ENCODE measurements at places on chromosomes 2 and 18.

DNA sequence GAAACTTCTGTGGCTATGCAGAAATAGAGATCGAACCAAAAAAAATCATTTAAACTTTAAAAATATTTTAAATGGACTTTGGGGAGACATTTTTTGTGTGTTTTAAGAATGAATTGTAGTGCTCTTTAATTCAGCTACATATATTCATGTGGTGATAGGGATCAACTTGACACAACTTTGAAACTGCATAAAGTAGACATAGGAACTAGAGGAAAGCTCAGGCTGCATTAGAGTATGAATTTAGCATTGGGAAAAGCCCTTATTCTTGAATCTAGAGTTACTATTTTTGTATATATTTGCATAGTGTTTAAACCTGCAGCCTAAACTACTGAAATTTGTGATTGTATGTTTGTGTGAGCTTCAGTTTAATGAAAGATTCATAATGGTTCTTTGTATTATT, 78.3 kb downstream of the SLC39A10 start:
- DNase-seq, result no peak

GRCh38 chr2:109318150-109318948, 189.3 kb downstream of the SH3RF3 start:
- no peak for DNase-seq

DNA sequence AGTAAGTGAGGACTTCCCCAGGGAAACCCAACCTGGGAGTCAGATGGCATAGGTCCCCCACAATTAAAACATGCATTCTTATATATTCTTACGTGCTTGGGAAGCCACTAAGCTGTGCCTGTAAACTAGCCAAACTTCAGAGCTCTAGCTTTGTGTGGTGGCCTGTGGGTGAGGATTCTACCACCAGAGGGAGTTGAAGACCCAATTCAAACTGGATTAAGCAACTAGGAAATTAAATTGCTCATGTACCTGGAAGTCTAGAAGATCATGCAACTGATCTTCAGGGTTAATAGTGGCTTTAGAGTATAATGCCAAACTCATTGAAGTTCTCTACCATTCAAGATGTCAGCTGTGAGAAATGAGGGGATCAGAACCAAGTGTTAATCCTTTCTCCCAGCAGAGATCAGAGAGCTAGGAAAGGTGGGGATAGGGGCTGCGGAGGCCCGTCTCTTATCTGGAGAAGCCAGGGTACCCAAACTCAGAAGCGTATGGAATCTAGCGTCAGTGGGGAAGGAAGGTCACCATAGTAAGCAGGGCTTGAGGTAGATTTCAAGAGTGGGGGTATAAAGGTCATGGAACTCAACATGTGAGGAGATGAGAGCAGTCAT, 53.2 kb upstream of the CCDC85A start:
- no peak for DNase-seq

GRCh38 chr2:47595687-47596086, 187.3 kb upstream of the MSH6 start:
- DNase-seq, result no peak

- no peak for DNase-seq
Observed at GRCh38 chr2:145592361-145592760, 1072.4 kb upstream of the ZEB2 start.

DNA sequence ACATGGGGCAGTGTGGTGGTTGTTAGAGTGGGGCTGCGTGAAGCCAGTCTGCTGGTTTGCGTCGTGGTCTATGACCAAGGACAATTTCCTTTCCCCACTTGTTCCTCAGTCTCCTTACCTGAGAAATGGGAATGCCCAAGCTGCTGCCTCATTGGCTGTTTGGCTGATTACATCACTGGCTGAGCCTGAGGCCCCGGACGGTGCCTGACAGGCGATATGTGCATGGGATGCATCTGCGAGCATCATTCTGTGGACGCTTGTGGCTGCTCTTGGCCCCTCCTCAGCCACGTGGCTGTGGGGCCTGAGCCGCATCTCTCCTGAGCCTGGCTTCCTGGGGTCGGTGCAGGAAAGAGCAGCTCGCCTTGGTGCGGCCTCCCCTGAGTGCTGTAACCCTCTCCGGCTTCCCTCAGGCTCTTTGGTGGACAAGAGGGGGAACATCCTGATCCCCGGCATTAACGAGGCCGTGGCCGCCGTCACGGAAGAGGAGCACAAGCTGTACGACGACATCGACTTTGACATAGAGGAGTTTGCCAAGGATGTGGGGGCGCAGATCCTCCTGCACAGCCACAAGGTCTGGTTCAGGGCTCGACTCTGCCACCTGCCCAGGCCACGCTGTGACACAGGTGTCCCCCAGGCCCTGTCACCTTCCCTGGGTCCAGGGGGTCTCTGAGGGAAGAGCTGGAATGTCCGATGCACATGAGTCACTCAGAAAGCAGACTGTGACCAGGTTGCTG, 17.2 kb downstream of the CNDP2 start:
- no peak for DNase-seq

DNA sequence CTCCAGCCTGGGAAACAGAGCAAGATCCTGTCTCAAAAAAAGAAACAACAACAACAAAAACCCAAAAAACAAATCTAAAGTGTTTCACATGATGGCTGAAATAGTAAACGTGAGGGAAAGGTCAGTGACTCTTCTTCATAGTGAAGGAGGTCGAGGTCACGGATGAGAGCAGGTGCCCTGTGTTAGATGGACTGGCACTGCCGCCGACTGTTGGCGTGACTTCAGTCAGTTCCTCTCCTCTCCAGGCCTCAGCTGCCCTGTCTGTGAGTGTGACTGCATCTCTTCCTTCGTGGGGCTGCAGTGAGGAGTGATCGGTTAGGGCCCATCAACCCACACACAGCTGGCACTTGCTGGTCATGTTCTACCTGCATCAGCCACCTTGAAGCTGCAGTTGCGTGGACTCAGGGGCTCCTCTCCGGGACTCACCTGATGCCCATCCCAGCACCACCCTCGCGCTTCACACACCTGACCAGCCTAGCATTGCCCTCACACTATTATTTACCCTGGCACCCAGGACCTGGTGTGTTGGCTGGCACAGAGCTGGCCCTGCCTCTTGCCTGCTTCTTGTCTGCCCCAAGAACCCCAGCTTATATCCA, 30.1 kb upstream of the TMEM87B start:
- DNase-seq, result no peak

DNA sequence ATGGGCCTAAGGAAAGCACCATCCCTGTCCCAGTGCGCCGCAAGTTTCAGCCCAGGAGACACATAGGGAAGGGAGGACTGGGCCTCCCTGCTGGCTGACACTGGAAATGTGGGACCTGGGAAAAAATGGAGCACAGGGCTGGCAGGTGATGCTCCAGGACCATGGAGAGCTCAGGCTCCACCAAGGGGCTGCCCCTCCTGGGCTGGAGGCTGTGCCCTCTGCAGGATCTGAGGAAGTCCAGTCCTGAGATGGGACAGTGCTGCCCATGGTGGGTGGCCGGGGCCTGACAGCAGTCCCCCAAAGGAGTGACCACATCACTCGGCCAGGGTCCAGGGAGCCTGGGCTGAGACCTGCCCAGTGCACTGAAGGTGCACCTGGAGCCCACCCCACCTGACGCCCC, 108.6 kb upstream of the TEKT4 start:
- no peak for DNase-seq

DNA sequence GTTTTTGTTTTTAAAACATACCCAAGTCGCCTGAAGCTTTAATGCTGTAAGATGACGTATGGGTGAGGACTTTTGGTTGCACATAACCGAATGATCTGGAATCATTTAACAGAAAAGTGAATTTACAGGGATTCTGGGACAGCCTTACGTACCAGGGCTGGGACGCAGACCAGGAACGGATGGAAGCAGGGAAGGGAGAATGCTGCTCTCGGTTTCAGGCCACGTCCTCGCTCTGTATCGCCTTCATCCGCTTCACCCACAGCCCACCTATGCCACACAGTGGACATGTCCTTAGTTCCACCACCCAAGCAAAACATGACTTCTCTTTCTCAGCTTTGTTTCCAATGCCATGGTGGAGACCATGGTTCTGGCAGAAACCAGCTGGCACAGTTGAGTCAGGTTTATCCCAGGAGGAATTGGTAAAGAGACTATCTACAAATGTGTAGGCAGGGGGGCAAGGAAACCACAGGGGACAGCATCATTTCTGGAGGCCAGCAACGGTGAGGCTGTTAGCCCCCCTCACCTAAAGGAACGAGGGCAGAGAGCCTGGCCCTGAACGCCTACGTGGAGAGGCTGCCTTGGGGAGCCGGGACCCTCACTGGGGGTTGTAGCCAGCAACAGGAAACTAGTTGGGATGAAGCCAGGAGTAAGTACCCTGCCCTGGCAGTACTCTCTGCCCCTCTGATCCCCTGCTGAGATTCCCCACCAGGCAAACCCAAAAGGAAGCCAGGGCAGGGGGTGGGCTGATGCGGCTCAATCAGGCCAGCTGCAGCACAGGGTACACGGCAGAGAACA, 132.5 kb downstream of the NDUFA10 start:
- DNase-seq, result no peak

DNA sequence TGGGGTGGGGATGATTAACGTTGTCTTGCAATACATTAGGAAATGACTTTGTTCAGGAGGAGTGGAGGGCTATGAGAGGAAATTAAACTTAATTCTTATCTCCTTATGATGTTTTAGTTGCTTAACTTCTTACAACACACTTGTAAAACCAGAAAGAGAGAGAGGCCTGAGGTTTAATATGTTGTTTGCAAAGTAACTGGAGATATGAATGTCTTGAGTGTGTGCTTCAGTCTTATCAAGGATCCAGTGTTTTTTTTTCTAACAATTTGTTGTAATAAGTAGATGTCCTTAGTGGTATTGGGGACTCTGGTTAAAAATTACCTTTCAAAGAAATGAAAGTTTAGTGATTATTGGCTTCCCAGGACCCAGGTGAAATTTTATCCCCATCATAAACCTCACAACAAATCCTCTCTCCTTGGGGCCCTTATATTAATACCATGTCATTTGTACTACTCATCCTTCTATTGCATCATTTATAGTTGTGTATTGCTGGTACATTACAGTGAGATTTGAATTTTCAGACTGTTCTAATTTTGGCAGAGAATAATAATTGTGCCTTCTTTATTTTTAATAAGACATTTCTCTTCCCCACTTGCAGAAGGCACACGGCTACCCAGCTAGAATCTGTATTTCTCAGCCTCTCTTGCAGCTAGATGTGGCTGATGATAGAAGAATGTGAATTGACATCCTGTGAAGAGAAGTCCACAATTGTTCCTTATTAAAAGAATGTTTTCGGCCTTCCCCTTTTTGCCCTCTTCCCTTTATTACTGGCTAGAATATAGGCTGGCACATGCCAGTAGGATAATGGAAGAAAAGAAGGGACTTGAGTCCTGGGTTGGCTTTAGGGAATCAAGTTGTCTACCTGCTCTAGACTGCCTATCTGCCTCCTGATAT, 91.9 kb upstream of the CXCR4 start:
- DNase-seq, result no peak

DNA sequence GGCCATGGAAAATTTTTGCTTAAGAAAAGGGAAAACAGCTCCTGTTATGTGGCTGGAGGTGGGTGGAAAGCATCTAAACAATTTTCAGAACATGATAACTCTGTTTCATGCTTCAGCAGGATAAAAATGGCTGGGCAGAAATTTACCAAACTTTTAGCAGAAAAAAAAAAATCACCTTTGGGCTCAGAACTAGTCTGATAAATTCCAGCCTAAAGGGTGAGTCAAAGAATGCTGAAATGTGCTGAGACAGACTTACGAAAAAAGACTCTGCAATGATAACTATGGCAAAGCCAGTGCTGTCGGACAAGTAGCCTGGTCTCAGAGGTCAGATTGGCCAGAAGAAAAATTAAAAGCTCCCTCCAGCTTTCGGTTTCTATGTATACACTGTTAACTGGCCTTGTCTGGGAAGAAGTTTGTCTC, 123.6 kb downstream of the LRATD1 start:
- no peak for DNase-seq

GRCh38 chr2:240556553-240557100, 1.2 kb downstream of the ANKMY1 start:
- peak; percentile 73 for DNase-seq

DNA sequence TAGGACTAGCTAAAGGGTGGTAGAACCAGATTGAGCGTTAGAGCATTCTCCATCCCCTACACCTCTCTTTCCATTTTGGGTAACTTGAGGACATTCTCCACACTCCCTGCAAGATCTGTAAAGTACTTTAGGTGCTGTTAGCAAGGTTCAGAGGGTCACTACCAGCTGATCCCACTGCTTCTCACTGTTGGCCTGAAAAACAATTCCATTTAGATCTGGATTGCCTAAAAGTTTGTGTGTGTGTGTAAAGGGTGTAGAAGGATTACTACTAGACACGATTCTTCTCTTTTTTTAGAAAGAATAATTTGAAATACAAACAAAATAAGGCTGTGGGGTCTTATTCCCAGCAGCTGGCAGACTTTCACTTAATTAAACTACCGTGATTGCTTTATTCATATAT, 95.1 kb upstream of the TMEM178A start:
- DNase-seq, result no peak

Measured in T-cell (primary cell).